ENCODE measurements at places on chromosomes 6 and 20.

DNA sequence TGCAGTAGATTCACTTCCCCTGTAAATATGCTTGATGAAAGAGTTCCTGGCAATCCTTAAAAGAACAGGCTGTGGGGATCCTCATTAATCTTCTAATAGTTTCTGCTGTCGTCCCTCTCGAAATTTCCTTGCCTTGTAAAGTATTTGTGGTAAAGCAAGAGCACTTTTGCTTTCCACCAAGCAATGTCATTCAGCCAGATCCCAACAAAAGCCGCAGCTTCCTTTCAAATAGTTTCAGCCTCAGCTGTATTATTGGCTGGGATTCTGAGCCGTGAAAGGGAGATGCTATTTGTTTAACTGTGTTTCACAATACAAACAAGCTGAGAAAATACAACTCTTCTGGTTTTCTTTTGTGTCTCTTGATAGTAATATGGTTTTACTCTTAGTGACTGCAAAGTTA, 48.9 kb upstream of the EPHA7 start:
- peaks cover 4% of the 10 kb centered on the region for H3K4me1 ChIP-seq
- no peak overlapping the region for H3K27ac ChIP-seq
- H3K4me3 ChIP-seq, result no peak overlapping the region
- H3K27me3 ChIP-seq, result no peaks in the 10 kb centered on the region

- peak overlapping the region; percentile 99 for H3K4me3 ChIP-seq
- DNase-seq, result peak; percentile 53
- H3K4me1 ChIP-seq, result peaks cover 42% of the 10 kb centered on the region
- H3K27ac ChIP-seq, result peak overlapping the region; percentile 91
These were observed 868 bp downstream of the NCOA3 start for GRCh38 chr20:47502271-47503239.

GRCh38 chr20:6566821-6567220, 200.7 kb upstream of the BMP2 start:
- no peak overlapping the region for H3K27ac ChIP-seq
- peaks cover 18% of the 10 kb centered on the region for H3K4me1 ChIP-seq
- no peak for DNase-seq
- no peaks in the 10 kb centered on the region for H3K27me3 ChIP-seq
- H3K36me3 ChIP-seq, result no peaks in the 10 kb centered on the region

- no peaks in the 10 kb centered on the region for H3K36me3 ChIP-seq
- no peak overlapping the region for H3K4me3 ChIP-seq
These were observed 443.1 kb upstream of the FLRT3 start for GRCh38 chr20:14780508-14780907.

- DNase-seq, result no peak
- no peak overlapping the region for H3K27ac ChIP-seq
- no peak overlapping the region for H3K4me3 ChIP-seq
- H3K36me3 ChIP-seq, result no peaks in the 10 kb centered on the region
These were observed 211.0 kb downstream of the FOXA2 start for GRCh38 chr20:22373164-22373895.

GRCh38 chr6:157884756-157885155, 61.7 kb downstream of the SNX9 start:
- no peak overlapping the region for H3K27ac ChIP-seq
- DNase-seq, result no peak
- H3K27me3 ChIP-seq, result no peaks in the 10 kb centered on the region
- H3K36me3 ChIP-seq, result peaks cover 36% of the 10 kb centered on the region
- H3K4me3 ChIP-seq, result no peak overlapping the region

- DNase-seq, result no peak
- no peak overlapping the region for H3K27ac ChIP-seq
- no peaks in the 10 kb centered on the region for H3K27me3 ChIP-seq
- no peak overlapping the region for H3K4me3 ChIP-seq
- H3K36me3 ChIP-seq, result no peaks in the 10 kb centered on the region
These were observed 292.4 kb downstream of the THBS2 start for GRCh38 chr6:168961264-168961656.

GRCh38 chr6:97150932-97151331, 132.1 kb downstream of the MMS22L start:
- H3K27me3 ChIP-seq, result no peaks in the 10 kb centered on the region
- DNase-seq, result no peak
- no peak overlapping the region for H3K4me3 ChIP-seq
- peaks cover under 1% of the 10 kb centered on the region for H3K4me1 ChIP-seq

GRCh38 chr6:149200282-149200945, 117.1 kb upstream of the TAB2 start:
- H3K36me3 ChIP-seq, result no peaks in the 10 kb centered on the region
- no peak overlapping the region for H3K4me3 ChIP-seq
- no peak for DNase-seq
- H3K27ac ChIP-seq, result peak overlapping the region; percentile 18
- H3K27me3 ChIP-seq, result peaks cover 4% of the 10 kb centered on the region

DNA sequence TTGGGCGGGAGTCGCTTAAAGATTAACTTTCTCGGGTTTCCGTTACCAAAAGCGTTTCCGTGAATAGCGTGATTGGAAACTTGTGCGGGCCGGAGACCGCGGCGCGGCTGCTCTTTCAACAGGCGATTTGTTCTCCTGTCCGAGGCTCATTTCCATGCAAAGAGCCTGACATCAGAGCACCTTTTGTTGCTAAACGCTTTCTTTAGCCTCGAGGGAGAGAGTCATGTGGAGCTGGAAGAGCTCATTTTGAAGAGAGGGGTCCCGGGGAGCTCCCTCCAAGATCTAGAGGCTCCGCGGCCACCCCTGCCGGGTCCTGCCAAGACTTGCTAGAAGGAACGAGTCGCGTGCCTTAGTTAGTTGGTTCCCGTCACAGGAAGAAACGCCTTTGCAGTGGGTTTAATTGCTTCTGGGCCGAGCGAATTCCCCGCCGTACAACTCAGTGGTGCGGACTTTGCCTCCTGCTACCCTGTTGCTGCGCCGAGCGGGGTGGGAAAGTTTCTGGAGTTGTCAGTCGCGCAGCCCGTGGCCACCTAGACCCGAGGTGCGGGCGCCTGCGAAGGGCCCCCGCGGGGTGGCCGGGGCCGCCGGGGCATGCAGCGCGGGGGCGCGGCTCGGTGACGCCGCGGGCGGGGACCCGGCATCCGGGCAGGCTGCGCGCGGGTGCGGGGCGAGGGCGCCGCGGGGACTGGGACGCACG, at the start of gene SASH1:
TSS of gene SASH1 (plus strand) at position 489 of the 697 bp plus-strand sequence. CDS start 230 bp downstream, outside the sequence.
- H3K4me3 ChIP-seq, result peak within 1 kb of the TSS; percentile 95
- peak; percentile 34 for DNase-seq
- no peaks in the 10 kb centered on the region for H3K36me3 ChIP-seq
- peaks cover 41% of the 10 kb centered on the region for H3K4me1 ChIP-seq
- H3K27me3 ChIP-seq, result no peaks in the 10 kb centered on the region

GRCh38 chr6:111845441-111845871, 27.8 kb downstream of the FYN start:
- H3K36me3 ChIP-seq, result no peaks in the 10 kb centered on the region
- H3K27ac ChIP-seq, result peak overlapping the region; percentile 65
- H3K4me1 ChIP-seq, result peaks cover 29% of the 10 kb centered on the region
- no peaks in the 10 kb centered on the region for H3K27me3 ChIP-seq
- H3K4me3 ChIP-seq, result no peak overlapping the region

- no peaks in the 10 kb centered on the region for H3K4me1 ChIP-seq
- no peak for DNase-seq
- no peaks in the 10 kb centered on the region for H3K36me3 ChIP-seq
- H3K27me3 ChIP-seq, result peaks cover 44% of the 10 kb centered on the region
- H3K4me3 ChIP-seq, result no peak overlapping the region
These were observed 18.7 kb upstream of the APMAP start for GRCh38 chr20:25011261-25011660.

DNA sequence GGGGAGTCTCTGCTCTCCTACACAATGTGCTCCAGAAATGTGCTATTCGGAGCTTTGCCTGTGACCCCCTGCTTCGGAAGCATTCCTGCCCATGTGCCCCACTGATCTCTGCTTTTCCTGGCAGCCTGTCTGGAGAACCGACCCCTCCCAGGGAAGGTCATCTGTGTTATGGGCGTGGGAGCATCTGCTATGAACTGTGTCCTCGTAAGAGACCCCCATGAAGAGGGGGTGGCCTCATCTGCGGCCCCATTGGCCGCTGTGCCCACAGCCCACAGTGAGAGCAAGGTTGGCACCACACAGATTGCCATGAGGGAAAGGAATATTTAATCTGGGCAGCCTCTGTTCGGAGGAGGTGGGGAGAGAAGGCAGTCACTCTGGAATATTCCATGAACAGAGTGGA, 32.7 kb upstream of the IRF4 start:
- no peaks in the 10 kb centered on the region for H3K27me3 ChIP-seq
- H3K27ac ChIP-seq, result no peak overlapping the region
- H3K4me1 ChIP-seq, result no peaks in the 10 kb centered on the region
- H3K36me3 ChIP-seq, result no peaks in the 10 kb centered on the region
- DNase-seq, result no peak

DNA sequence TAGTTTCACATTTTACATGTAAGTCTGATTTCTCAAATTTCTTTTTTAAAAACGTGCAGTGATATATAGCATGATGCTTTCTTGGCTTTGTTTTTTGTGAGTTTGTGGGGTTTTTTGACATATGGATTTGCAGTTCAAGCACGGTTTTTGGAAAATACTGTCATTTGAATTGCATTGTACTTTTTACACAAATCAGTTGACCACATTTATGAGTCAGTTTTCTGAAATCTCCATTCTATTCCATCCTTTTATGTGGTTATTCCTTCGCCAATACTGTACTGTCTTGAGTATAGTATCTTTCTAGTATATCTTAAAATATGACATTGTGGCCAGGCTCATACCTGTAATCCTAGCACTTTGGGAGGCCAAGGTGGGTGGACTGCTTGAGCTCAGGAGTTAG, 890.0 kb upstream of the CITED2 start:
- peaks cover 3% of the 10 kb centered on the region for H3K36me3 ChIP-seq
- no peaks in the 10 kb centered on the region for H3K27me3 ChIP-seq
- no peak overlapping the region for H3K27ac ChIP-seq
- H3K4me1 ChIP-seq, result no peaks in the 10 kb centered on the region

GRCh38 chr6:118810420-118811027, 83.4 kb upstream of the ASF1A start:
- H3K27ac ChIP-seq, result no peak overlapping the region
- H3K36me3 ChIP-seq, result peaks cover 13% of the 10 kb centered on the region
- H3K4me3 ChIP-seq, result no peak overlapping the region
- DNase-seq, result no peak

- no peaks in the 10 kb centered on the region for H3K36me3 ChIP-seq
- H3K27ac ChIP-seq, result no peak overlapping the region
- DNase-seq, result no peak
- no peak overlapping the region for H3K4me3 ChIP-seq
- peaks cover 3% of the 10 kb centered on the region for H3K4me1 ChIP-seq
These were observed 49.5 kb downstream of the HDAC2 start for GRCh38 chr6:113921299-113921904.

- peaks cover 2% of the 10 kb centered on the region for H3K27me3 ChIP-seq
- H3K4me3 ChIP-seq, result no peak overlapping the region
- no peak for DNase-seq
These were observed 7.1 kb downstream of the BMP7 start for GRCh38 chr20:57259121-57259937.

DNA sequence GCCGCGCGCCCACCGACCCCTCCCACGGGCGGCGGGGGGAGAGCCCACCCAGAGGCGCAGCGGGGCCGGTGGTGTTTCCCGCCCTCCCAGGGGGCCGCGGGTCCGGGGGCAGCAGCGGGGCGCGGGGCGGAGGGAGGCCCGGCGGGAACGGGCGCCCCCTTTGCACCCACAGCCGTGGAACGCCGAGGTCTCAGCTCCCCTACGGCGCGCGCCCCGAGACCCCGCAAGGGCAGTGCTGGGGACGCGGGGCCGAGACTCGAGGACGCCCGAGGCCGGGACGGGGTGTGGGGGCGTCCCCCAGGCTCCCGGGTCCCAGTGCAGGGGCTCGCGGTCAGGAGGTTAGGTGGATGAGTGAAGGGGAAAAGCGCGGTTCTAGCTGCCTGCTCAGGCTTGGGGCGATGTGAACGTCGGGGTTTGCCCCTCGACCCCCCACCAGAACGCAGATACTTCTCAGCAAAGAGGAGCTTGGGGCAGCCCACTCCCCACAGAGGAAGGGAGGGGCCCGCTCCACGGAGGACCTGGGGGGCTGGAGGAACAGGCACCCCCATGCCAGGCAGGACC, 65.5 kb upstream of the BHLHE23 start:
- no peak overlapping the region for H3K4me3 ChIP-seq
- no peak overlapping the region for H3K27ac ChIP-seq
- H3K27me3 ChIP-seq, result peaks cover 77% of the 10 kb centered on the region
- no peaks in the 10 kb centered on the region for H3K36me3 ChIP-seq

GRCh38 chr6:36912586-36912985, 26.8 kb downstream of the C6orf89 start:
- H3K4me1 ChIP-seq, result peaks cover 4% of the 10 kb centered on the region
- DNase-seq, result no peak
- H3K4me3 ChIP-seq, result no peak overlapping the region
- H3K36me3 ChIP-seq, result peaks cover 20% of the 10 kb centered on the region
- no peak overlapping the region for H3K27ac ChIP-seq

DNA sequence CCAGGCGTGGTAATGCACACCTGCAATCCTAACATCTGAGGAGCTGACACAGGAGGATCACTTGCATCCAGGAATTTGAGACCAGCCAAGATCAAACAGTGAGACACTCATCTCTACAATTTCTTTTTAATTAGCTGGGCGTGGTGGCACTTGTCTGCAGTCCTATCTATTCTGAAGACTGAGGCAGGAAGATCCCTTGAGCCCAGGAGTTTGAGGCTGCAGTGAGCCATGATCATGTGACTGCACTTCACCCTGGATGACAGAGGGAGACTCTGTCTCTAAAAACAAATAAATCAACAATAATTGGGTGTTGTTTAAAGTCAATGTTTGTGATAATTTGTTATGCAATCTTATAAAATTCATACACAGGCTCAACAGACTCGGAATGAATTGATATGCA, 18.0 kb upstream of the HLA-A start:
- H3K36me3 ChIP-seq, result no peaks in the 10 kb centered on the region
- H3K4me3 ChIP-seq, result no peak overlapping the region
- no peaks in the 10 kb centered on the region for H3K4me1 ChIP-seq
- peaks cover 30% of the 10 kb centered on the region for H3K27me3 ChIP-seq

DNA sequence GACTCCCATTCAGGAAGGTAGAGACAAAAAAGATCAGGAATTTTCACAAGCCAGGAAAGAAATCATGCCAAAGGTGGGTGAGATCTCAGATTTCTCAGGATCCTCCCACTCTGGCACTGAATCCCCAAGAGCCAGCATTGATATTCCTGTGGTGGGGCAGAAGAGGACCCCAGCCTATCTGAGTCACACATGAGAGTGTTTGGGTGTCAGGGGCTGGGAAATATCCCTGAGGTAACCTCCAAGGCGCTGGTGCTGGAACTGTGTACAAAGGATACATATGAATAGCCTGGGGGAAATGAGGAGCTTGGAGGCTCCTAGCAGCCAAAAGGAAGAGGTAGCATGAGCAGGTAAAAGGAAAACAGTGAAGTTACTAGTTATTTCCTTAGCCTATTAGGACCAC, 369.4 kb downstream of the BTBD9 start:
- H3K4me1 ChIP-seq, result peaks cover 17% of the 10 kb centered on the region
- H3K36me3 ChIP-seq, result no peaks in the 10 kb centered on the region

DNA sequence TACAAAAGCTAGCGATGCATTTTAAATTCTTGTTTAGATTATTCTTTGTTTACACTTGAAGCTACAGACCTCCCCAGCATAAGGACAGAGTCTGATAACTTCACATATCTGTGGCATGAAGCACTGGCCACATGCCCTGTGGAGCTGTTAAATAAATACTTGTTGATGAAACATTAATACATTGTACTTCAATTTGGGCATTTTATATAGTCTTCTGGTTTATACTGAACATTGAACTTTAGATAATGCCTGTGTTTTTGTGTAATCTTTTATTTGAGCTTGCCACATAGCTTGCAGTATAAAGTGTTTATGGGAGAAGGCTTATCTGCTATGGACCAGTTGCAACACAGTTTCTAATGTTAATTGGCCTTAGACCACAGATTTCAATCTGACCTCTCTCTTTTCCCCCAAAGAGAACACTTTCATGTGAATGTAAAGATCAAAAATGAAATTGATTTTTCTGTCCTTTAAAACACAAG, 48.2 kb downstream of the FRK start:
- H3K27me3 ChIP-seq, result no peaks in the 10 kb centered on the region
- no peaks in the 10 kb centered on the region for H3K36me3 ChIP-seq
- no peak overlapping the region for H3K4me3 ChIP-seq
- peaks cover 44% of the 10 kb centered on the region for H3K4me1 ChIP-seq
- no peak for DNase-seq
